ENCODE measurements at places on chromosomes 11 and 22.

GRCh38 chr22:19514831-19515565 lies 9.2 kb downstream of the CLDN5 start:
- DNase-seq, result no peak

DNA sequence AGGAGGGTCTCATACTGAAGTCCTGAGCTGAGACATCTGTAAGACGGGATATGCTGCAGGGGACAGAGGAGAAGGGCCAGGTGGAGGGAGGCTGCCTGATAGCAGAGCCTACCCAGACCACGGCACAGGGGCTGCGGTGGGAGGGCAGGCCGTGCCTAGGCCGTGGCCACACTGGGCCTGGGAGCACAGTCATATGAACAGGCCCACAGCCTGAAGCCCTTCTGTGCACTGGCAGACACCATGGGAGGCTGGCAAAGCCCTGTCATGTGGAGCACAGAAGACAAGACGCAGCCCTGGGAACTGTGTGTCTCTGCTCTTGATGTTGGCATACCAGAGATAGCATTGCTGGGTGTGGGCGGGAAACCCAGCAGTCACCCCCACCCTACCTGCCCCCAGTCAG lies 3.3 kb downstream of the SPATA19 start:
- DNase-seq, result peak; percentile 46

GRCh38 chr11:15175831-15176230 lies 61.1 kb downstream of the INSC start:
- DNase-seq, result no peak

DNA sequence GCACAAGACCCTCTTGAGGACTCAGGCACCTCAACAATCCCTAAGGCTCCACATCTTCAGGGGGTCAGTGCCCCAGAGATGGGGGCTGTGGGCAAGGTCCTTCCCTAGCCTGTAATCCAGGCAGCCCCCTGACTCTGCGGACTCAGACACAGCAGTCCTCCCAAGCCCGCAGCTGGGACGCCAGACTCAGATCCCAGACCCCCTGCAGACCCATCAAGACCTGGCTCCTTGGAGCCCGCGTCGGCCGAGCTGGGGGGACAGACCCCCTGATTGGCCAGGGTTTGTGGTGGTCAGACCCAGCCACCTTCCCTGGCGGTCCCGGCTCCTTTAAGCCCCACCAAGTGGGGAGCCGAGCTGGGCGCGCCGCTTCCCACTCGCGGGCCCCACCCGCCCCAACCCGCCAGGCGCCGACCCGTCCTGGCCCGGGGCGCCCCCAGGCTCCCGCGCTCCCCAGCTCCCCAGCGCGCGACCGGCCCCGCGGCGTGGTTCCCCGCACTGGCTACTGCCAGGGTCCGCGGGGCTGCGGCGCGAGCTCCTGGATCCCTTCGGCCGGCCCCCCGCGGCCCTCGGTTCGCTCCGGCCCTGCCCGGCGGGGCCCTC lies 458 bp downstream of the OSBPL5 start:
- DNase-seq, result no peak

DNA sequence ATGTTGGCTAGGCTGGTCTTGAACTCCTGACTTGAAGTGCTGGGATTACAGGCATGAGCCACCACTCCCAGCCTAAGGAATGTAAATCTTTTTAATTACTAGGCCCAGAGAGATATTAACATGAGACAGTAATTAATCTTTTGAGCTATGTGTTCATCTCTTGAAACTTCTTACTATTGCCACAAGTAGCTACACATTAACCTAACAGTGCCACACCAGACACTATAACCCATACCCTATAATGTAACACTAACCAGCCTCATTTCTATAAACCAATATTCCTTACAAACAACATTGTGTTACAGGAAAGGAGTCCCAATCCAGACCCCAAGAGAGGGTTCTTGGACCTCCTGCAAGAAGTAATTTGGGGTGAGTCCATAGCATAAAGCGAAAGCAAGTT lies 8.0 kb upstream of the COX8A start:
- DNase-seq, result no peak

GRCh38 chr11:62012832-62013461 lies 45.5 kb upstream of the FTH1 start:
- no peak for DNase-seq

- peak; percentile 66 for DNase-seq
Observed at GRCh38 chr22:42805998-42806830, 50.9 kb downstream of the ARFGAP3 start.

DNA sequence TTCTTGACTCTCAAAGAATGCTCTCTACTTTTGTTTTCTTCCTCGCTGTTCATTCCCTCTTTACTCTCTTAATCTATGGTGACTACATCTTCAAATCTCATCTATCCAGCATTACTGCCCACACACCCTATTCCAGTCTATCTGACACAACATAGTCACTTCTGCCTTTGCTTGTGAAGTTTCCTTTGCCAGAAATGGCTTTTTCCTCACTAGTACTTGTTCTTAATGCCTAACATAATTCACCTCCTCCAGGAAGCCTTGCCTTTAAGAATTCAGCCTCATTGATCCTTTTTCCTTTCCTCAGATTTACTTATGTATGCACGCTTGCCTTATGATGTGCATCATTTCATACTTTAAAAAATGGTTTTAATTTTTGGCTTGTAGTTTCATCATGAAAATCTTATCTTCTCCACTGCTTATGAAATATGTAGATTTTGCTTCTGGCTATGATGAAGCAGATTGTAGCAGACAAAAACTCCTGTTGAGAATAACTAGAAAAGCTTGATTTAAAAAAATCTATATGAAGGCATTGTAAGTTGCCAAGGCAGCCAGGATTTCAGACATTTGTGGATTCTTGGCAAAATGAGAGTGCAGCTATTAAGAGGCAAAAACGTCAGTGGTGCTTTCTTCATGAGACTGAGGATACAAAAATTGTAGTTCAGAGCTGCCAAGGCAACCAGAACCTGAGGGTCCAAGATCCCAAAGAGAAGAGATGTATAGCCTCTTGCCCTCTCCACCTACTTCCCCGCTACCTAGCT lies 31.8 kb downstream of the RNF169 start:
- DNase-seq, result no peak

DNA sequence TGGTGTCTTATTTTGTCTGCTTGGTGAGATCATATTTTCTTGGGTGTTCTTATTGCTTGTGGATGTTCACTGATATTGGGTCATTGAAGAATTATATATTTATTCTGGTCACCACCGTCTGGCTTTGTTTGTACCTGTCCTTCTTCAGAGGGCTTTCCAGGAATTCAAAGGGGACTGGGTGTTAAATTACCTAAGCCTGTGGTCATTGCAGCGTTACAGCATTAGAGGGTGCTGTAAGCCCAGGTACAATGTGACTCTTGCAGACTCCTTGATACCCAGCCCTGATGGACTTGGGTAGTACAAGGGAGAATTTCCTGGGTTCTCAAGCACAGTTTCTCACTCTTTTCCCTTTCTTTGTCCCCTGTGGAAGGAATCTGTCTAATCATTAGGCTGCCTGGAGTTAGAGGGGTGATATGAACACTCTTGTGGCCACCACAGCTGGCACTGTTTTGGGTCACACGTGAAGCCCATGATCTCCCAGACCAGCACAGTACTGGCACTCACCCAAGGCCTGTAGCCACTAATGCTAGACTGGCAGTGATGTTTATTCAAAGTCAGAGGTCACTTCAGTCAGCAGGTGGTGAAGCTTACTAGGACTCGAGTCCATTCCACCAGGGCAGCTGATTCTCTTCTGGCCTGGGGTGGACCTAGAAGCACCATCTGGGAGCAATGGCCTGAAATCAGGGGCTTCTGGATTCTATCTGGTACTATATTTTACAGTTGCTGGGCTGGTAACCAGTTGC lies 56.1 kb upstream of the NARS2 start:
- no peak for DNase-seq

DNA sequence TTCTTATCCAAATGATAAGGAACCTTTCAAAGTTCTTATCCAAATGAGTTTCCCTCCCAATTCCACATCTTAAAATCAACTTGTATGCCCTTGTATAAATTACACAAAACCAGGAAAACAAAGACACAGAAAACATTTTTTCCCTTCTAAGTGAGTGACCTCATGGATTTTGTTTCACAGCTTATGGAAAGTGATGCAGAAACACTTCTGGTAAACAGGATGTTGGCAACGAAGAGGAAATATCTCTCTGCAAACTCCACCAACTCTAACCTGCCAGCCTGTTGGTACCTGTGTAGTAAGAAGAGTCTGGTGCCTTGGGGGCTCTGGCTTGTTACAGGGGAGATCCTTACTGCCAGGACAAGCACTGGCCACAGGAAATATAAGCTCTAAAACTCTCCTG lies 57.0 kb downstream of the CELSR1 start:
- no peak for DNase-seq

GRCh38 chr11:115996125-115996807 lies 492.1 kb upstream of the CADM1 start:
- no peak for DNase-seq

- no peak for DNase-seq
Observed at GRCh38 chr22:50209893-50210292, 9.1 kb downstream of the SELENOO start.

- DNase-seq, result no peak
Observed at GRCh38 chr11:30255637-30256036, 24.8 kb downstream of the FSHB start.

GRCh38 chr11:70744396-70745185 lies 346.3 kb downstream of the CTTN start:
- no peak for DNase-seq

DNA sequence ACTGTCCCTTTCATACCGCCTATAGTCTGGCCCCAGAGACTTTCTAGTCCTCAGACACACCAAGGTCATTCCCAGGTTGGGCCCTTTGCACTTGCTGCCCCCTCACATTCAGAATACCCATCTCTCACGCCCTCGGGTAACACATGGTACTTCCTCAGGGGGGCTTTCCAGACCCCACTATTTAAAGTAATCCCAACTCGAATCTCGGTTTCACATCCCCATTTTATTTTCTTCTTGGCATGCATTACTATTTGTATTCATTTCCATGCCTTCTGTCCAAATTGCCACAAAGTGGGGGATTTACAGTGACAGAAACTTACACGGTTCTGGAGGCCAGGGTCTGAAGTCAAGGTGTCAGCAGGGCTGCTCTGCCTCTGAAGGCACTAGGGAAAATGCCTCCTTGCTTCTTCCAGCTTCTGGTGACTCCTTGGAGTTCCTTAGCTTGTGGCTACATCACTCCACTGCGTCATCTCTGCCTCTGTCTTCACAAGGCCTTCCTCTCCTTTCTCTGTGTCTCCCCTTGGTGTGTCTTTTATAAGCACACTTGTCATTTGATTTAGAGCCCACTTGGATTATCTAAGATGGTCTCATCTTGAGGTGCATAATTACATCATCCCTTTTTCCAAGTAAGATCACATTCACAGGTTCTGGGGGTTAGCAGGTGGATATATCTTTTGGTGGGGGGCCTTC lies 15.1 kb downstream of the RCN1 start:
- no peak for DNase-seq

GRCh38 chr11:75326439-75326810 lies 25.0 kb downstream of the ARRB1 start:
- no peak for DNase-seq

GRCh38 chr11:66219846-66220565 lies 48.4 kb upstream of the RAB1B start:
- peak; percentile 46 for DNase-seq

DNA sequence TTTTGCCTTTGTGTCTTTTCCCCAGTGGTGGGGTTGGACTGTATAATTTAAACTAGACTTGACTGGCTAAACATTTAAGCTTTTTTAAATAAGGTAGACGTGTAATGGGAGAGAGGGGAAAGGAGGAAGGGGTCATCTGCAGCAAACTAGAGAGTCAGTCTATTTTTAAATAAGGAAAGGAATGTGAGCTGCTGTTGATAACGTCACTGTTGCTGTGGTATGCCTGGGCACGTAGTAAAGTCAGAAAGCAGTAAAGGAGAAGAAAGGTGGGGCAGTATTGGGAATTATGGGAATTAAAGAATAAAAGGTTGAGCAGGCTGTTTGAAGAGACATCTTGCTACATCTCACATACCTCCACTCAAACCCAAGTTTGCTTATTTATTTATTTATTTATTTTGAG lies 80.4 kb upstream of the FSHB start:
- DNase-seq, result no peak

- no peak for DNase-seq
Observed at GRCh38 chr11:63603180-63603518, 11.1 kb downstream of the PLAAT3 start.

DNA sequence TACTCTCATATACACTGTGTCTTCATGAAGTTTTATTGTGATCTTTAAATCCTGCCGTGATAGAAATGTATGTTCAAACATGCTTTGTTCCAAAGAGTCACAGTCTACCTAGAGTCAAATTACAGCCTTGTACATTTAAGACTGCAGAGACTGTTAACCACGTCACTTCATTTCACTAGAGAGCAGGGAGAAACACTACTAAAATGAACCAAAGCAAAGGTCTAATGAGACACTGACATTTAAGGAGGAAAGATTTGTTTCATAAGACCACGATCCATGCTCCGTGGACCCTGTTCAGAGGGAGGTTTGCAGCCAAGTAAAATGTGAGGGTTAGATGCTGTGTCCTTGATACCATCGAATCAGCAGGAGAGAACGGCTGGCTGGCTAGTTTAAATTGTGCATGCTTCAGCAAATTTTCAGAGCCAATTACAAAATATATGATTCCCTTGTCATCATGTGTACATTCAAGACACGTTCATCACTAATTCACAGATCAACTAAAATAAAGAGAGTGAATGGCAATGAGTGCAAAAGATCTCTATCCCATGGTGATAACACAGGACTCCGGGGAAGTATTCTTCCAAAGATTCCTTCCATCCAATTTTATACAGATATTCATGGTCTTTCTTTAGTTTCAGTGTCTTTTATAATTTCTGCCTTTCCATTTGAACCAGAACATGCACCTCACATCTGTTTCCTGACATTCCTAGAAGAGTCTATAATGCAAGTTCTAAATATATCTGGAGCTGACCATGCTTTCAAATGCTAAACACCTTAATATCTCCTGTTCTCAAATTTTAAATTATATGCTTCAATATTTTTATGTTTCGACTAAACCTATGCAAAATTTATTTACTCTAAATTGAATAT lies 960.9 kb upstream of the FAT3 start:
- no peak for DNase-seq

- no peak for DNase-seq
Observed at GRCh38 chr11:31641477-31642062, 132.0 kb downstream of the ELP4 start.

DNA sequence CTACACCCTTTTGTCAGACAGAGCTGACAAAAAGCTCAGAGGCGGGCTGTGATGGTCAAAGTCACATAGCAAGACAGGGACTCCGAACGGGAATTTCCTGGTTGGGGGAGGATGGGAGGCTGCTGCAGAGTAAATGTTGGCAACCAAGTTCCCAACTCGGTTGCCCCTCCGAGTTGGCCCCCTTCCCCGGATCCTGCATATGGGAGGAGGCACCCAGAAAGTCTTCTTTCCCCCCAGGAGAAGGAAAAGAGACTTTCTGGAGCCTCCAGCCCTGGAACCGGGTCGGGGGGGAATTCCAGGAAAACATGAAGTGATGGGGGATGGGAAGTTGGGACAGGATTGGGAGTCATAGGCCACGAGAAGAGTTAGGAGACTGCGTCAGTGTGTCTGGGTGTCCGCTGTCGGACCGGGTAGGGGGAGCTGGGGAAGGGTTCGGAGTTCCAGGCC lies 614 bp downstream of the SELENOM start:
- peak; percentile 84 for DNase-seq

GRCh38 chr22:46043339-46043738 lies 66.4 kb upstream of the WNT7B start:
- DNase-seq, result peak; percentile 70

GRCh38 chr22:47059701-47060161 lies 297.3 kb downstream of the TBC1D22A start:
- no peak for DNase-seq
